LHCN-M2 (cell line): ENCODE measurements at places on chromosomes 7 and 10.
A peak's percentile ranks its signal among the peaks of the same experiment; 100 is the strongest.

GRCh38 chr7:155820246-155820645 is 8.0 kb upstream of the SHH start:
- no peak for DNase-seq

- no peak for DNase-seq
These were observed 16.4 kb downstream of the ING3 start for GRCh38 chr7:120966961-120967360.

- DNase-seq, result no peak
These were observed 64.9 kb downstream of the EEPD1 start for GRCh38 chr7:36217961-36218284.

GRCh38 chr10:1420661-1421362 is 316.5 kb downstream of the ADARB2 start:
- peak; percentile 2 for DNase-seq

DNA sequence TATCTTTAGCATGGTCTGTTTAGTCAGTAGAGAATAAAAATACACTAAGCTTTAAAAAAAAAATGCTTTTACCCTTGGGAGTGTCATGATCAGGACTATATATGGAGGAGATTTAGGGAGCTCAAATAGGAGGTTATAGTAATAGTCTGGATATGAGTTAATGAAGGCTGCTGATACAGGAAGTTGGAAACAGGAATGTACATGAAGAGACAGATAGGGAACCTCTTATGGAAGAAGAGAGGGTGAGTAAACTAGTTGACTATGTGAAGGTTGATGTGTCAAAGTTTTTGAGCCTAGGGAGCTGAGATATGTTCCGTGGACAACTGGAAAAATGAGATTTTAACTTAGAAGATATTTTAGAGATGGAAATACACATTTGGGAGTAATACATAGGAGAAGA is 472.0 kb upstream of the FZD8 start:
- no peak for DNase-seq

GRCh38 chr7:80415522-80415921 is 96.3 kb downstream of the GNAT3 start:
- peak; percentile 59 for DNase-seq
